ENCODE measurements at places on chromosomes 1 and 21.

DNA sequence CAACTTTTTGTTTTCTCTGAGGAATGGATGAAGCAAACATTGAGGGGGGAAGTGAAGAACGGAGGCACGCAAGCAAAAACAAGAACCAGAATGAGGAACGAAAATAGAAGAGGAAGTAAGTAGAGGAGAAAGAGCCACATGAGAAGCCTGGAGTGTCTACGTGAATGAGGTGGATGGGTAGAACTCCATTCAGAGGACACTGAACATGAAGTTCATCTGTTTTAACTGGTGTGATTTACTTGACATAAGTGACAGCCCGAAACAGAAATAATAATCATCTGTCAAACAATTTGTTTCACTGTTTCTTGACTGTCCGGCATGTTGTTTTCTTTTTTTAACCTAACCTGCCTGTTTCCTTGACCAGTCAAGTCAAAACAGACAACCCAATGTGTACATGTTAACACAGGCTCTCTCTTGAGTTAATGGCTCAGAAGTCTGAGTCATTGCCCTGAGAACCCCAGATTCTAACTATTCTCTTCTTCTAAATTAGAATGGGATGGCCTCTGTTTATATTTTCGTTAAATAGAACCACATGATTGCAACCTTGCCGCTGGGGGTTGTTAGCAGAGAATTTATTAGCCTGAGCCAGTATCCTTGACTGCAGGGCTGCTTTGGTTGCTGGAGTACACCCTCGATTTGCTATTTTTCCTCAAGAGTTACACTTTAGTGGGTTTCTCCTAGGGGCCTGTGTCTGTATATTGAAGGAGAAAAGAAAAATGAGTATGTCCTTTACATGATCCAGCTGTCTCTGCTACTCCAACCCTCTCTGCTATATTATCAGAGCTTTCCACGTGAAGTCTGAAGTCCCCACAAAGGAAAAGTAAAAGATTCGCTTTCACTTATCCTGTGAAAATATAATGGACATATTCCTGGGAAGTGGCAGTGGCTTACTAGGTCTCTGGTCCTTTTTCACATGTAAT lies 151.7 kb downstream of the ZC3H11B start:
- DNase-seq, result no peak

GRCh38 chr1:97841338-97841737 lies 79.5 kb downstream of the DPYD start:
- DNase-seq, result no peak

- DNase-seq, result no peak
These were observed 7.2 kb downstream of the XCL1 start for GRCh38 chr1:168583571-168583970.

DNA sequence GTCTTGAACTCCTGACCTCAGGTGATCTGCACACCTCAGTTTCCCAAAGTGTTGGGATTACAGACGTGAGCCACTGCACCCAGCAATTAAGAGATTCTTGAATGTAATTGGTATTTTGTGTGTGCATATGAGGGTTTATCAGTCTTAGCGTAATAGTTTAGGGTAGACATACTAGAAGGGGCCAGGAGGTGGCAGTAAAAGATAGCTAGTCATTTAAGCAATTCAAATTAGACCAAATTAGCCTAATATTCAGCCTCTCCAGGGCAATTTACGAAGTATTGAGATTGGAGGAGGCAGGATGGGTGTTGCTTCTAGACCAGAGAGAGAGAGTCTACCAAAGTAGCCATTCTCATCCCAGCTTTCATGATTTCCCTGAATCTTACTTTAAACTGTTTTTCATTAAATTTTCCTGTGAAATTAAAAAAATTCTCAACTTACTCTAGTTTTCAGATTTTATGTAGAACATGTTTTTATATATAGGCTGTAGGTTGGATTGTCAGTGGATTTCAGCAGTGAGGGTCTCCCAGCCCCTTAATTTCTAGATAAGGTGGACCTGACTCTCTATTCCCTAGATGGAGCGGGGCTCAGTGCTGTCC lies 119.7 kb downstream of the HHAT start:
- DNase-seq, result no peak

DNA sequence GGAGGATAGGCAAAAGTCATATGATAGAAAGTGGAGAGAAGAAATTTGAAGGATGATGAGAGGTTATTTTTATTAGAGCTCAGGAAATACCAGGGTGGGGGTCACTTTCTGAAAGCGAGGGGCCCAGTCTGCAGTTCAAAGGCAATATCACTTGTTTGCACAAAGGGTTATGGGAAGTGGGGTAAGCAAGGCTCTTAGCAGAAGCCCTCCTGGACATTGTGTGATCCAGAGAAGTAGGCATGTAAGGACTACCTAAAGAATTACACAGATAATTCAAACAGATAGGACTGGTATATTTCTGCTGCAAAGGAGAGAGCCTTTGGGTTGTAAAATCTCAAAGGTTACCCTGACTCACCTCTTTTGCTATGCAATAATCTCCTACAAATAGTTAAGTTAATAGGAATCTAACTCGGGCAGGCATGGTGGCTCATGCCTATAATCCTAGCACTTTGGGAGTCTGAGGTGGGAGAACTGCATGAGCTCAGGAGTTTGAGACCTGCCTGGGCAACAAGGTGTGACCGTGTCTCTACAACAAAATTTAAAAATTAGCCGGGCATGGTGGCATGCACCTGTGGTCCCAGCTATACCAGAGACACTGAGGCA lies 25.2 kb upstream of the PRRC2C start:
- no peak for DNase-seq

DNA sequence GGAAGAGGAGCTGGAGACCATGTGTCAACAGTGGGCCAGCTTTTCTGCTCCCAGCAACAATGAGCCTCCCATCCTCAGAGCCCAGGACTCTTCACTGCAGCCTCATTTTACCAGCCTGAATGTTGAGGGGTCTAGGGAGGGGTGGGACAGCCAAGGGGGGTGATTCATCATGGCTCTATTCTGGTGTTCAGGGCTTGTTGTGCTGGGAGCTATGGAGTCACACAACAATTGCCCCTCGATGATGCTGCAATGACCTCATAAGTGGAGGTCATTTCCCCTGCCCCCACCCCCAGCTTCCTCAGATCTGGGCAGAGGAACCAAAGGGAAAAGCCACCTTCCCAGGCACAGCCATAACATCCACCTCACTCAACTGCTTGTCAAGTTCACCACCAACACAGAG lies at the start of gene LELP1:
TSS of gene LELP1 (plus strand) at position 301 of the 400 bp plus-strand sequence. CDS start 1,278 bp downstream, outside the sequence.
- DNase-seq, result no peak

GRCh38 chr1:6651909-6652308 lies 27.2 kb downstream of the THAP3 start:
- DNase-seq, result no peak

DNA sequence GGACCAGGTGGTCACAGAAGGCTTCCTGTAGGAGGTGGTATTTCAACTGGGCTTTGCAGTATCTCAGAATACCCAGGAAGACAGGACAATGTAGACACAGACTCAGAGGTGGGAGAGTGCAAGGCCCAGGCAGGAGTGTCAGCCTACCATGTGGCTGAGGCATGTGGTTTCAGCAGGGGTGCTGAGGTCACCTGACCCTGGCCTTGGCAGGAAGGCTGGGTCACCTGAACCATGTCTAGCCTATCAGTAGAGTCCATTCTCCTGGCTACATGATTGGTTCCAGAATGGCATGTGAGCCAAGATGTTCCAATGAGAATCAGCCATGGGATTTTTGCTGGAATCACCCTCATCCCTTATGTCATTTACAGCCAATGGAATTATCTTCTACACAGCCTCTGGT lies 169.4 kb downstream of the ACTL8 start:
- no peak for DNase-seq

GRCh38 chr21:41280115-41280919 lies 36.3 kb upstream of the FAM3B start:
- no peak for DNase-seq

- DNase-seq, result no peak
These were observed 993 bp upstream of the DSCAM start for GRCh38 chr21:40847951-40848350.
